Femur (tissue), 1 donor: ENCODE measurements at places on chromosomes 2 and 18.

DNA sequence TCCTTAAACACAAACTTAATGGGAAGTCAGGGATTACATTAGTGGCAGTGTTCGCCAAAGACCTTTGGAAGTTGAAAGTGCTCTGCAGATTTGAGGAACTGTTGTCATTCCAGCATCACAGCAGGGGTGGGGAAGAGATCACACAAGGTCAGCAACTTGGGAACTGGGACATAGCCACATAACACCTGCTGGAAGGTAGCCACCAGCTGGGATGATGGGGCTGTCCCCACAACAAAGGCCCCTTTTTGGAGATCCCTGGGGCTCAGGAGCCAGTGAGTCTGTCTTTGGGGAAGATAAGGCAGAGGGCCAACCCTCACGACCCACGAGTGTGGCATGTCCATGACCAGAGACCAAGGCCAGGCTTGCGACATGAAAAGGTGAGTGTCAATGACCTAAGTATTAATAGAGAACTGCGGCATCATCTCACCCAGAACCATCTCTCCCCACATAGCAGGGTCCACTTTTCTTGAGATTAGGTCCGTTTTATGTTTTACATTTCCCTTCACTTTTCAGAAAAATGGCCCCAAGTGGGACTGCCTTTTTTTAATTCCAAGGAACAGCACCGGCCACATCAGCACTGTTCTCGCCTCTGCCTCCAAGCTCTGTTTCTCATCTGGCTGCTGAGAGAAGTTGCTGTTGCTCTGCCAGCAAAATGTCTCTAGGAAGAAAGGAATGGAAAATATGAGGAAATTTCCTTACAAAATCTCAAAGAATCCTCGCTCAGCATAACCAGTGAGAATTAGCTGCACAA is 106.9 kb downstream of the GFPT1 start:
- DNase-seq = peak; percentile 65

DNA sequence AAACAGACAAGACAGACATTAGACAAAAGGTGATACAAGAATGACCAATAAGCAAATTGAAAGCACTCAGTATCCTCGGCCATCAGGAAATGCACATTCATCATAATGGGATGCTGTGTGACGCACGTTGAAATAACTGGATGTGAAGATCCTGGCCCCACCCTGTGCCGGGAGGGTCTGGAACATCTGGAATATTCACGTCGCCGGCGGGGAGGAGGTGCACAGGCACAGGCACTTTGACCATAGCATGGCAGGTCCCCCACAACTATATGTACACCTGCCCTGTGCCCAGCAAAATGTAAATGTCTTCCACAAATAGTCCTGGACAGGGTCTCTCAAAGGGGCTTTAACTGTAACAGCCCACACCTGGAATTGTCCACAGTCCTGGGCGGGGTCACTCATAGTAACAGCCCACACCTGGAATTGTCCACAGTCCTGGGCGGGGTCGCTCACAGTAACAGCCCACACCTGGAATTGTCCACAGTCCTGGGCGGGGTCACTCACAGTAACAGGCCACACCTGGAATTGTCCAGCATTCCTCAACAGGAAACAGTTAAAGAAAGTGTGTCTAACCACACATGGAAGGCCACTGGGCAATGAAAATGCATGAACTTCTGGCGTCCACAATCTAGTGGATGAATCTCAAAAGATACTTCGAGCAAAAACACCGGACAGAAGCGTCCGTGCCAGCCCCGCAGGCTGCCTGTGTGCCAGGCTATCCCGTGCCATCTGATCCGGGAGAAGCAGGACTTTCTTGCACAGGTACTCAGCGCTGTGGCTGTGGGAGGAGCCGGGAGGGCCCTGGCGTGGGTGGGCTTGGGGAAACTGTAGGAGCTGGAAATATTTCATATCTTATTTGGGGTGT is 113.4 kb downstream of the RTP5 start:
- no peak for DNase-seq

GRCh38 chr2:65536596-65536995 is 104.2 kb upstream of the SPRED2 start:
- no peak for DNase-seq

DNA sequence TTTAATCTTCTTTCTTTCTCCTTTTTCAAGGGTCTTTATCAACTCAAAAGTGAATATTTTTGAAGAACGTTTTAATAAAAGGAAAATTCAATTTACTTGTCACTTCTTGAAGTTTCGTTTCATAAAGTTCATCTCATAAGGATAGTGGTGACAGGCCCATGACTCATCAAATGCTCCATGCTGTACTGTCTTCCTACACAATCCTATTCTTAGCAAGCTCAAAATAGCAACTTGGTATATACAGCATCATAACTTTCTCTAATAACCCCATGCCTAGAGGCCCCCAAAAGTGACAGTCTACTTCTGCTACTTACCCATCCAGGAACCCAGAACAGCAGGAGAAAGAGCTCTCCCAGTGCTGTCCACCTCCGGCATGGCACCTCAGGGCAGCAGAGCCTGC is 7.7 kb downstream of the FBXO15 start:
- DNase-seq = no peak

- DNase-seq = no peak
Observed at GRCh38 chr2:232369126-232369951, 9.2 kb upstream of the ALPP start.
